ENCODE measurements at places on chromosomes 4 and X.

DNA sequence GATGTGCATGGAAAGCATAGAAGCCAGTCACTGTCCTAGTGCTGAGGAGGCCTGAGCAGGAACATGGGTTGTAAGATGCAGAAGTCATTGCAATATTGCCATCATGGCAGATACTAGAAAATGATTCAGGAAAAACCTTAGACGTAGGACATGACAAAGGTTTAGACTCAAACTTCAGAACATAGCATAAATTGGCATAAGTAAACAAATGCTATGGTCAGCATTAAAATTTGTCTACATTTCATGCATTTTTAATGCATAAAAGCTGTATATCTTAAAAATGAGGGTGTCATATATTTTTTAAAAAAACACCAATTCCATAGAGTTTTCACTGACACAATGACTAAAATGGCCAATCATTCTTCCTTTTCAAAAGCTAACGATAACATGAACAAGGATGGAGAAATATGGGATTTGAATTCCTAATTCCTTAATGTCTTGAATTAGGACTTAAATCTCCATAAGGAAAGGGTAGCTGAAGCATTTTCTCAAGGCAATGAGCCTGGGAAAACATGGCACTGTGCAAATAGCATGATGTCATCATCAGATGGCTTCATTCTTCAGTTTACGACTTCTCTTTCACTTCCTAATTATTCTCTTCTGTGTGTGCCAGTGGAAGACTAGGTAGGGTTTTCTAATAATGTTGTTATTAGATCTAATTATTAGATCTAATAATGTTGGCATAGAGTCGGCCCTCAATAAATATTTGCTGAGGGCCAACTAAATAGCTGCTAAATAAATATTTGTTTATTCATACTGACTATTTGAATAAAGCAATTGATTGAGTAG lies 125.1 kb upstream of the FRG1 start:
- no peaks in the 10 kb centered on the region for H3K27me3 ChIP-seq
- H3K27ac ChIP-seq: no peak overlapping the region
- H3K4me1 ChIP-seq: no peaks in the 10 kb centered on the region

GRCh38 chr4:86633854-86634253 lies 39.7 kb downstream of the PTPN13 start:
- H3K27ac ChIP-seq: no peak overlapping the region
- DNase-seq: no peak
- peaks cover 8% of the 10 kb centered on the region for H3K4me1 ChIP-seq
- no peak overlapping the region for H3K4me3 ChIP-seq

DNA sequence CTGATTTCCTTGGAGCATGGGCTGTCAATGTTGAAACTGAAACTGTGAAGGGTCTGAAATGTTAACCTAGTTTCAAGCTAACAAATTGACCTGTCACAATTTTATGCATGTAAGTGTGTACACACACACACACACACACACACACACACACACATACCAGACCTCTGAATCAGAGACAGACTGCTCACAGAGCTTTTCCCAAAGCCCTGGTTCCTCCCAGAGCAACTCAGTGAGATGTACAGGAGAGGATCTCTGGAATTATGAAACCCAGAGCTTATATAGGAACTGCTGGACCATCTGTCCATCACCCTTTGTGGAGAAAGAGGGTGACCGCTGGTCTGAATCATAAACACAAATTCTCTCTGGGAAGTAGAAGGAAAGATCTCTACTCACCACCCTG lies 228.1 kb upstream of the PRPS2 start:
- no peak for DNase-seq
- H3K36me3 ChIP-seq: no peaks in the 10 kb centered on the region
- no peak overlapping the region for H3K27ac ChIP-seq
- no peaks in the 10 kb centered on the region for H3K4me1 ChIP-seq
- H3K27me3 ChIP-seq: no peaks in the 10 kb centered on the region

GRCh38 chrX:53003111-53003510 lies 44.8 kb upstream of the FAM156A start:
- no peaks in the 10 kb centered on the region for H3K36me3 ChIP-seq
- DNase-seq: no peak
- no peak overlapping the region for H3K27ac ChIP-seq
- H3K4me3 ChIP-seq: no peak overlapping the region

GRCh38 chrX:47991263-47992094 lies 12.3 kb downstream of the ZNF182 start:
- DNase-seq: no peak
- H3K4me3 ChIP-seq: no peak overlapping the region
- H3K36me3 ChIP-seq: peaks cover 33% of the 10 kb centered on the region
- no peaks in the 10 kb centered on the region for H3K27me3 ChIP-seq

DNA sequence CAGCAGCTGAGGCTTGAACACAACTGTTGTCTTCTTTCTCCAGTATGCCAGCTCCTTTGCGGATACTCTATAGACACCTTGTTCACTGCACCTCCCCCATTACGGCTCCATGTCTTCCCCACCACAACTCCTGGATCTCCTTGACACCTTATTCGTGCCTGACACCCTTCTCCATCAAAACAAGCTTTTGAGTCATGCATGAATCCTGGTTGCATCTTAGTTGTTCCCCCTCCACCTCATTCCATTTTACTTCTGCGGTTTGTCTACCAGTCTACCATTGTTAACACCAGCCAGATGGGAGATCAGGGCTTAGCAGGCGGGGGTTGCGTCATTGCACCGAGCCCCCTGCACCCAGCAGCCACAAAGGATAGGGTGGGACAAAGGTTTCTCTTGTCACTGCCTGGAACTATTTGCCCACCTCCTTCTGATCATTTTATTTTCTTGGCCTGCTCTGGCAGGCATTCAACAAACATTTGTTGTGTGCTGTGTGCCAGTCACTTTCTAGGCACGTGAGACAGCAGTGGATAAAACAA lies 2.0 kb upstream of the CDK16 start:
- peak overlapping the region; percentile 87 for H3K27ac ChIP-seq
- H3K4me1 ChIP-seq: peaks cover 32% of the 10 kb centered on the region
- DNase-seq: no peak
- peaks cover 19% of the 10 kb centered on the region for H3K27me3 ChIP-seq
- peaks cover 32% of the 10 kb centered on the region for H3K36me3 ChIP-seq

GRCh38 chr4:163755013-163755412 lies 260.5 kb downstream of the TMA16 start:
- H3K4me1 ChIP-seq: no peaks in the 10 kb centered on the region
- DNase-seq: no peak
- no peak overlapping the region for H3K27ac ChIP-seq
- H3K36me3 ChIP-seq: no peaks in the 10 kb centered on the region
- H3K27me3 ChIP-seq: no peaks in the 10 kb centered on the region
- no peak overlapping the region for H3K4me3 ChIP-seq

GRCh38 chrX:136780763-136781162 lies at the start of gene ARHGEF6:
Gene ARHGEF6 (minus strand): TSS chrX:136780932. CDS start chrX:136780882, 50 bp downstream.
- no peaks in the 10 kb centered on the region for H3K27me3 ChIP-seq
- peaks cover 36% of the 10 kb centered on the region for H3K4me1 ChIP-seq
- peak within 1 kb of the TSS; percentile 81 for H3K27ac ChIP-seq
- H3K4me3 ChIP-seq: no peak within 1 kb of the TSS

- H3K27me3 ChIP-seq: no peaks in the 10 kb centered on the region
- no peak overlapping the region for H3K27ac ChIP-seq
- DNase-seq: no peak
- H3K4me3 ChIP-seq: no peak overlapping the region
Observed at GRCh38 chr4:26226629-26227376, 94.0 kb upstream of the RBPJ start.

GRCh38 chr4:170090352-170091052 lies 746 bp upstream of the AADAT start:
- no peak for DNase-seq
- no peaks in the 10 kb centered on the region for H3K27me3 ChIP-seq
- H3K4me1 ChIP-seq: peaks cover 15% of the 10 kb centered on the region
- H3K27ac ChIP-seq: no peak overlapping the region
- H3K4me3 ChIP-seq: peak overlapping the region; percentile 94
- H3K36me3 ChIP-seq: peaks cover 5% of the 10 kb centered on the region

GRCh38 chr4:67770422-67770821 lies 16.2 kb upstream of the GNRHR start:
- no peaks in the 10 kb centered on the region for H3K4me1 ChIP-seq
- H3K27me3 ChIP-seq: no peaks in the 10 kb centered on the region
- H3K36me3 ChIP-seq: no peaks in the 10 kb centered on the region
- H3K27ac ChIP-seq: no peak overlapping the region
- DNase-seq: no peak

DNA sequence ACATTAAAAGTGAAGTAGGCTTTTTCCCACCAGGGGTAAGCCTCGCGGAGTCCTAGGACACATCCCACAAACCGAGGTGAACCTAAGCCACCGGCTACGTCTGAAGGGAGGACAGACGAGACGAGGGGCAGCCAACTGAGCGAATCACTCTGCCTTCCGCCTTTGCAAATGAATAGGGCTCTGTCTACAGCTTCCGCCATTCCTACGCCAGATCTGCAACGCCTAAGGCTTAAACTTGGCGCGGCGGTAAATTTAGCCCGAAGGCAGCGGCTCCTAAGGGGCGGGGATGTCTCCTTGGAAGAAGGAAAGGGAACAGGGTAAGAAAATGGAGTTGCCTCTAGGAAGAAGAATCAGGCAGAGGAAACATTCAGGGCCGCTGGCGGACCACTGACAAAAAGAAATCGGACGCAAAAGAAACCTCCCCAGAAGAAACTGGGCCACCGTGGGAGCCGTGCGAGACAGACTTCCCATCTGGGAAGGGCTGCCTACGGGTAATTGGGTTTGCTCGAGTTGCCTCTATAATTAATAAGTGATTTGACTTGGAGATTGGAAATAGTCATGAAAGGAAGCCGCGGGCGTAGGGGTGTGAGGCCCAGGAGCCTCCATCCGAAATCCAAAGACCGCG lies 90.5 kb downstream of the BCOR start:
- H3K27me3 ChIP-seq: peaks cover 6% of the 10 kb centered on the region
- H3K27ac ChIP-seq: no peak overlapping the region
- peaks cover 33% of the 10 kb centered on the region for H3K4me1 ChIP-seq
- peak overlapping the region; percentile 25 for H3K4me3 ChIP-seq

GRCh38 chr4:134747108-134747805 lies 545.7 kb upstream of the PABPC4L start:
- H3K4me3 ChIP-seq: no peak overlapping the region
- no peaks in the 10 kb centered on the region for H3K27me3 ChIP-seq
- DNase-seq: no peak
- no peak overlapping the region for H3K27ac ChIP-seq

- peaks cover 13% of the 10 kb centered on the region for H3K27me3 ChIP-seq
- peak overlapping the region; percentile 64 for H3K27ac ChIP-seq
- H3K4me3 ChIP-seq: peak overlapping the region; percentile 94
- DNase-seq: peak; percentile 33
- H3K4me1 ChIP-seq: peaks cover 17% of the 10 kb centered on the region
Observed at GRCh38 chrX:107716118-107716684, 59.4 kb downstream of the TSC22D3 start.

- no peaks in the 10 kb centered on the region for H3K4me1 ChIP-seq
- no peak for DNase-seq
- no peaks in the 10 kb centered on the region for H3K36me3 ChIP-seq
- no peak overlapping the region for H3K4me3 ChIP-seq
- H3K27ac ChIP-seq: no peak overlapping the region
Observed at GRCh38 chrX:136759968-136760367, 20.8 kb downstream of the ARHGEF6 start.

GRCh38 chr4:37687681-37688080 lies 1.5 kb upstream of the RELL1 start:
- peaks cover 9% of the 10 kb centered on the region for H3K27me3 ChIP-seq
- H3K36me3 ChIP-seq: no peaks in the 10 kb centered on the region
- peaks cover 17% of the 10 kb centered on the region for H3K4me1 ChIP-seq
- DNase-seq: no peak

DNA sequence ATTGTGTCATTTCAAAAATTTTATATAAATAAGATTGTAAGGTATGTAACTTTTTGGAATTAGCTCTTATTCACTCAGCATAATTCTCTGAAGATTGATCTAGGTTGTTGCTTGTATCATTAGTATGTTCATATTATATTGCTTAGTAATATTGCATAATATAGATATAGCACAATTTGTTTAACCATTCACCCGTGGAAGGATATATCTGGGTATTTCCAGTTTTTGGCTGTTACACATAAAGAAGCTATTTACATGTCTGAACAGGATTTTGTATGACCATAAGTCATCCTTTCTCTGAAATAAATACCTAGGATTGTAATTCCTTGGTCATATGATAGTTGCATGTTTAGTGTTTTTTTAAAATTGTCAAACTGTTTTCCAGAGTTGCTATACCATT lies 82.5 kb downstream of the CPEB2 start:
- no peak overlapping the region for H3K4me3 ChIP-seq
- peaks cover 5% of the 10 kb centered on the region for H3K36me3 ChIP-seq
- no peak for DNase-seq
- H3K4me1 ChIP-seq: no peaks in the 10 kb centered on the region

DNA sequence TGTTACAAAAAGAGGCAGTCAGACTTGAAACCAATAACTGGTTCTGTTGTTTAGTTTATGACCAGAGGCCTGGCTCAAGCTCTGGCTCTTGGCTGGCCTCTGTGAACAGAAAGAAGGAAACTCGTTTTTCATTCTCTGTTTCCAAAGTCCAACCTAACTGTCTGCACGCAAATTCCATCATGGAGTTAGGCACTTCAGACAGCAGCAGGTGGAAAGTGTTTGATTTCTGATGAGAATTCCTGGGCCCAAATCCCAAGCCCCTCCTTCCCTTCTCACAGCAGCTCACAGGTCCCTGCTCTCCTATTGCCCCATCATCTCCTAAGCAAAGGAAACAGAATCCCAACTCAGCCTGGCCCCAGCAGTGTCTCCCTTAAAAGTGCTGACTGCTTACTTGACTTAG lies 42.8 kb upstream of the FGF16 start:
- no peak for DNase-seq
- no peak overlapping the region for H3K4me3 ChIP-seq
- H3K36me3 ChIP-seq: no peaks in the 10 kb centered on the region
- H3K27me3 ChIP-seq: peaks cover 3% of the 10 kb centered on the region
- H3K4me1 ChIP-seq: no peaks in the 10 kb centered on the region
- no peak overlapping the region for H3K27ac ChIP-seq

DNA sequence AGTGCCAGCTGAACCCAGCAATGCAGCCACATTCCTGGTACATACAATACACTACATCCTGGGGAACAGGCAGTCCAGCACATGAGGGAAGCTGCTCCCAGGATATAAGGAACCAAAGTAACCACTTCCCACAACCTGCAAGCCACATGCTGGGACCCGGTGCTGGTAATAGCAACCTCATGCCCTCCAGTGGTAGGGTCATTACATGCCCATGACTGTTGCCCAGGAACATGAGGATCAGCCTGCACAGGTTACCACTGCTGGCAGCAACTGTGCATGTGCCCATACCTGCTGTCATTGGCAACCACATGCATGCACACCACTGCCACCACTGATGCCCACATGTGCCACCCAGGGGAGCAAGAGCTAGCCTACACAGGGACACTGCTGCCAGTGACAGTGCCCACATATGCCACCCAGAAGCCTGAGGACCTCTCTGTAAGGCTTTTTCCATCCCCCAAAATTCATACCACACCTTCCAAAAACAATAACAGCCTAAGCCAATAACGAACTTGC lies 1982.5 kb downstream of the ARAP2 start:
- H3K27me3 ChIP-seq: peaks cover 3% of the 10 kb centered on the region
- DNase-seq: no peak
- H3K27ac ChIP-seq: no peak overlapping the region
- no peaks in the 10 kb centered on the region for H3K36me3 ChIP-seq
- H3K4me1 ChIP-seq: no peaks in the 10 kb centered on the region

- H3K4me3 ChIP-seq: peak overlapping the region; percentile 56
- H3K4me1 ChIP-seq: peaks cover 23% of the 10 kb centered on the region
- H3K27me3 ChIP-seq: peaks cover 6% of the 10 kb centered on the region
- no peak for DNase-seq
- peak overlapping the region; percentile 75 for H3K27ac ChIP-seq
- H3K36me3 ChIP-seq: peaks cover 41% of the 10 kb centered on the region
Observed at GRCh38 chrX:55006827-55007621, 6.9 kb downstream of the APEX2 start.
